ENCODE measurements at places on chromosomes 4 and X.

GRCh38 chr4:132124624-132124974 lies 1024.5 kb upstream of the PCDH10 start:
- DNase-seq: no peak

DNA sequence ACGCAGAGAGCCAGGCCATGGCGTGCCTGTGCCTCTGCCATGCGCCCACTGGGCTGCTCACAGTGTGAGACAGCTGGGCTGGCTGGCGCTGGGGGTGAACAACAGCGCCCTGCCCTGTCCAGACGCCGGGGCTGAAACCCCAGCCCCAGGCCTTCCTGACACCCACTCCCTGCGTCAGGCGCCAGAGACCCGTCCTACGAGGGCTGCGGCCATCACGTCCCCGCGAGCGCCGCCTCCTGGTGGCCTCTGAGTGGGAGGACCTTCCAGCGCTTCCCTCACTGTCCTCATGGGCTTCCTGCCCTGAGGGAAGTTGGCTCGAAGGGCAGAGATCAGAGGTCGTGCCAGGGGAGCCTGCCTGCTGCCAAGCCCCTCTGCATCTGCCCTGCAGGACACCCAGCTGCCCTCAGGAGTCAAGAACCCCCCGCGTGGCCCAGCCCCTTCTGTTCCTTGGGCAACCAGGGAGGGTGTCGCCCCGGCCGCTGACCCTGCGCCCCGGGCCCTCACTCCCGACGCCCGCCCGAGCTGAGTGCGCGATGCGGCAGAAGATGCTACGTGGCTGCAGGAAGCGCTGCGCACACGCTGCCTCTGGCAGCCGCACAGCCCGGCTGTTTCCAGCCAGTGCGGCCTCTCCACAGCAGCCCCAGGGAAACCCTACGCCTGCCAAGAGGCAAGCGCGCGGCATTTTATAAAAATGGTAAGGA lies 16.2 kb downstream of the NELFA start:
- DNase-seq: no peak

- DNase-seq: no peak
These were observed 40.9 kb upstream of the CPLX1 start for GRCh38 chr4:866761-867390.

DNA sequence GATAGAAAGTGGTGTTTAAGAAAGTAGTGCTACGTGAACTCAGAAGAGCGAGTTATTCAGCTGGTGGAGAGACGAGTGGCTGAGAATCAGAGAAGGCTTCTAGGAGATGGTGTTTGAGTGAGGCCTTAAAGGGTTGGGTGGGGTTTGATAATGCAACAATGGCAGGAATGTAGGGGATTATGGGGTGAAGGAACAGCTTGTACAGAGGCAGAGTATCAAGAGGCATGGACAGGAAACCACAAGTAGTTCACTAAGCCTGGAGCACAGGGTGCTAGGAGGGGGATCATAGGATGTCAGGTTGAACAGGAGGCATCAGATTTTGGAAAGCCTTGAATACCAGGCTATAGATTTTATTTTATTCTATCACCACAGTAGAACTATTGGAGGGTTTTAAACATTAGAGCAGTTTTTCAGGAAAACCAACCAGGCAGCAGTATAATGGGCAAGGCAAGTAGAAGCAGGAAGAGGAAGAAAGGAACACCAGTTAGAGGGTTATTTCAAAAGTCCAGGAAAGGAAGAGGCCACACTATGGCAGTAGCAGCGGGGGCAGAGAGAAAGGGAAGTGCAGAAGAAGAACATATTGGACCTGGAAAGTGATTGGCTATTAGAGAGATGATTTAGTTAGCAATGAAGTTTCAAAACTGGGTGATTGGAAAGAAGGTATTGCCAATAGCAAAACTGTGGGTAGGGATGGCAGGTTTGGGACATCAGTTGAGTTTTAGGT lies 99.2 kb downstream of the DOCK11 start:
- DNase-seq: no peak

- DNase-seq: no peak
These were observed 31.5 kb downstream of the GPR174 start for GRCh38 chrX:79176028-79176427.

Data from NCI-H2107 (cell line).